Sciatic nerve (tissue), 2 donors: ENCODE measurements at places on chromosomes 1 and 21.
A peak's percentile ranks its signal among the peaks of the same experiment; 100 is the strongest.

DNA sequence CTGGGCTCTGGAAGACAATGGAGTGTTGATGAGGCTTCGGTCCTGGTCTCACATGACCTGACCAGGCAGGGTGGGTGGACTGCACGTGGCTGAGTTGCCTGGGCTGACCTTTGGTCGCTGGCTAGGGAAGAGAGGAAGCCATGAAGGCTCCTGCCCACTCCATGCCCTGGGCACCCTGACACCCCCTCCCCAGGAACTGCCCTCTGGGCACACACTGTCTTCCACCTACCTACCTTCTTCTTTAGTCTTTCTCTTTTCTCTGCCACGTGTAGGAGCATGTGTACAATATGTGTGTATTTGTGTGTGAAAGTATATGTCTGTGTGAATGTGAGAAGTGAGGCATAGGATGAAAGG, 15.1 kb downstream of the POU3F1 start:
- no peak for DNase-seq

DNA sequence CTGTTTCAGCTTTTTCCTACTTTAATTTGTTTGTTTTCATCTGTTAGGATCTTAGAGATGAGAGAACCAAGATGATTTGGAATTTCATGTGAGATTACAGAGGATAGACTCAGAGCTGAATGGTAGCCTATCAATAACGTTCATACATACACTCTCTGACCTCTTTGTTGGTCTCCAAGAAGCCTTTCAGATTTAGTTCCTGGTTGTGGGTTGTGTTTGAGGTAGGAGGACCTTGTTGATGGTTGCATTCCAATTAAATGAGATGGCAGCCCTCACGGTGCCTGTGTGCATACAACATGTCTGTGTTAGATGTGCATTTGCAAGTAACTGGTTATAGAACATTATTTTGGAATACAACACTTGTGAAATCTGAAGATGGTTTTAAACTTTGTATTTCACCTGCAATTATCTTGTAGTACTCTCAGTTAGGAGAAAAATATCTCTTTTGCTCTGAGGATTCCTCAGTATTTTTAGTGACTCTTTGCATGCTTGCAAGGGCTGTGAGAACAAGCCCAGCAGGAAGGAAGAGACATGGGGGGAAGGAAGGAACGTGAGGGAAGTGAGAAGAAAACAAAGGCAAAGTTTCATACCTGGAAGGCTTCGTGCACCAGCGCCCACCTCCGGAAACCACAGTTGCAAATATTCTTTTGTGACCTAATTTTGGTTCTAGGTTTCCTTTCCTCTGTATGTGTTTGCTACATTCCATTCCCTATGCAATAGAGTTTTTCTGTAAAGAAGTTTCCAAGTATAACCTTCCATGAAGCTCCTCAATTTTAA, 291.8 kb downstream of the DISC1 start:
- no peak for DNase-seq

DNA sequence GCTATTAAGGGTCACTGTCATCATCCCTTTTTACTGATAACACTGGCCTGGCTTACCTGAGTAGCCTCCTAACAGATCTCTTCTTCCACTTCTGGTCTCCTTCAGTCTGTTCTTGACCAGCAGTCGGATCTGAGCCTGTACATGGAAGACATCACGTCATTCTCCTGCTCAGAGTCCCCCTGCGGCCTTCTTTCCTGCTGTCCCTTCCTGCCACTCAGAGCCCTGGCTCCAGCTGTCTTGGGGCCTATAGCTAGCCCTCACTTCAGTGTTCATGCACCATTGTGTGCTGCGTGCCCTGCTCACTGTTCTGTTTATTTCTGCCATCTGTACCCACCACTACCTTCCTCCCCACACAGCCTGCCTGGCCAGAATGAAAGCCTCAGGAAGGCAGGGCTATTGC, 8.4 kb downstream of the ADARB1 start:
- no peak for DNase-seq

DNA sequence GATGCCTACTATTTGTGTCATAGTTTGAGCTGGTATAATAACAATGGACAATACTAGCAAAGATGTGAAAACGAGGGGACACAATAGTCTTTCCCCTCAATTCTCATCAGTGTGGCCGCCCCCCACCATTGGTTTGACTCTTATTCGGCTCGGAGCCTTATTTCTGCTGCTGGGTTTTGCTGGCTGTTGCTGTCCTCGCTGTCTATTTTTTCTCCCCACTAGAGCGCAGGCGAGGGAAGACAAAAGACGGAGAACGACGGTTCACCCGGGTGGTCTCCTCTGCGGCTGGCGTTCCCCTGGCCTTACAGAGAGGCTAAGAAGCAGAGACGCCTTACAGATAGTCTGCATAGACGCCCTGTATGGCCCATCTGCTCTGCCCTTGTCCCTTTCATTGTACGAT, 19.4 kb downstream of the CLIC6 start:
- no peak for DNase-seq

DNA sequence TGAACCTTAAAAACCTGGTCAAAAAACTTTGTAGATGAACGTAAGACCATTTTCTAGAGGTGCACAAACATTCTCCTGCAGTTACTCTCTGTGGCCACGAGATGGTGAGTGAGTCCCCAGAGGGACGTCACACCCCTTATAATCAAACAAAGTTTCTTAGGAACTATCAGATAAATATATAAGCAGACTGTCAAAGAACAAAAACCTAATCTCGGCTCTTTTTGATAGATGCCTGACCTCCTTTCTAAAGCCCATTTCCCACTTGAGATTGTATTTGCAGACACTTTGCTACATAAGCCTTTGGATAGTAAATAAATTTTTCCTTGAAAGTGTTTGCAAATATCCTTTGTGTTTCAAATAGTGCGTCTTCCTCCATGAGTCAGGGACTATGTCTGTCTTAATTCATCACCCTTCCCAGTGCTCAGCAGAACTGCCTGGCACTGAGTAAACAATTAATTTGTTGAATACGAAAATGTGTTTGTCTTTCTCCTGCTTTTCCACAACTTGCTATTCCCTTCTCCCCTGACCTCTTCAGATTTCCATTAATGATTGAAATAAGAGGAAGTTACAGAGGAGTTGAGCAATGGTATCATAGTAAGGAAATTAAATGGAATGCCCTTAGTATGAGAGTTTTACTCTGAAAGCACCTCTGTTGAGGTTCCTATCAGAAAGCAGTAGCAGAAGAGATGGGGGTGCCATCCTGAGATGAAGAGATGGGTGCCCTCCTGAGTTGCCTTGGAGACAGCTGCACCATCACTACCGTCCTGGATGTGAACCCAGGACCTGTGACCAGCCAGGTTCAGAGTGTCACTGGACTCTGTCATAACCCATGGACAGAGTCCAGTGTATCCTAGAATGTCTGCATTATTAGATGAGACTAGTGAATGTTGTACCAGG, 57.8 kb upstream of the RAVER2 start:
- no peak for DNase-seq

DNA sequence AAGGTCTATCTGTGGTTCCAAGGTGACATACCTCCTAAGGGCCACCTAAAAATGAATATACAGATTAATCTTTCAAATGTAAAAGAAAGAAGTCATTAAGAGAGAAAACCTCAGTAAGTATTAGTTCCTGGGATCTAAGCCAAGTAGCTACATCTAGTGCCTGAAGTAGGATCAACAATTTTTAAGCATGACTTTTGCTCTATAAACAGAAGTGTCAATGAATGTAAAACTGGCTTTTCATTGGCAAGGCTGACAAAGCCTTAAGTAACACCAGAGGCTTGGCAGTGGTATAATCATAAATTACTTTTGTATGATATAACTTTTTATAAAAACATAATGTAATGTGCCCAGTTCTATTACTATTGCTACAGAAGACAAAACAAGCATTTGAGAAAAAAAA, 12.2 kb upstream of the ACADM start:
- no peak for DNase-seq

DNA sequence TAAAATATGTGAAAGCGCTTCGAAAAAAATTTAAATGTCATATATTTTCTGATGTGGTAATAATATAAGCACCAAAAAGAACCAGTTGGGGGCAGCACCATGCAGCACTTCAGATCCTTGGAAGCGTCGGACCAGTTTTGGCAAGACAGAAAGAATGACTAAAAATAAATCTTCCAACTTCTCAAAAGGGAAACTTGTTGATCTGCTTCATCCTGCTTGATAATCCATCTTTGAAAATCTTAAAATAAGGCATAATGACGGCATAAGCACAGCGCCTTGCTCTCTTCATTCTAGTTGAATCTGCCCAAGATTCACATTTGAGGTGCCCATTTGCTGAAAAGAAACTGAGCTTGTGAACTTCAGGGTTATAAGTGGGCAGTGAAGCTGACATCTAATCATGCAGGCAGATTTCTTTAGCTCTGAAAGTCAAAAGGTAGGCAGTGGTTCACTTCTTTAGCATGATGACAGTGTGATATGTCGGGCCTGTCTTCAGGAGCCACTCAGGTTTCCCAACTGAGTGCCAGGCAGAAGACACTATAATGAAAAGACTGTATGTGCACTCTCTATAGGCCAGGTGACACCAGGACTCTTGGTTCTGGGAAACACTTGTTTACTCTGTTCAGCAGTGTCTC, 19.8 kb upstream of the MUTYH start:
- DNase-seq = peak; percentile 85

DNA sequence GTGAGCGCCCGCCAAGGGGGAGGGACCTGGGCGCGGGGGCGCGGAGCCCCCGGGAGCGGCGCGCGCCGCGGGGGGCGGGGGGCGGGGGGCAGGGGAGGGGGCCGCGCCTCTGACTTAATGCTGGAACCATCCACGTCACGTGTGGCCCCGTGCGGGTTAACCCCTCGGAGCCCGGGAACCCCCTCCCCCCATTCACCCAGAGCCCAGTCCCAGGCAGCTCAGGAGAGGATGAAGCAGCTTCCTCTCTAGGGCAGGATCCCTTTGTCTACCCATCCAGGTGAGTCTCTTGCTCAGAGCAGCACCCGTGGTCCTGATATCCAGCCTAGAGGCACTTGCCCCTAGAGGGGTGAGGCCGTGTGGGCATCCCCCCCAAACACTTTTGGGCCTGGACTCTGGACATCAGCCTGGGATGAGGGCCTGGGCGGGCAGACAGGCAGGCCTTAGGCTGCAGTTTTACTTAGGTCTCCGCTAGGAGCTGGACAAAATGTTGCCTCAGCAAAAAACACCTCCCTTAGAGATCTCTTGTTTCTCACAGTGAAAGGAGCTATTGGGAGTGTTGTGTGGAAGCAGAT, at the start of gene ALX3:
ALX3 (minus strand) TSS at position 2 of the 572 bp plus-strand sequence. CDS start 60 bp downstream, outside the sequence.
- no peak for DNase-seq

GRCh38 chr1:184775329-184775728, 20.7 kb upstream of the EDEM3 start:
- DNase-seq = no peak

- no peak for DNase-seq
Measured at GRCh38 chr1:164769486-164770130, 210.6 kb downstream of the PBX1 start.

- no peak for DNase-seq
Measured at GRCh38 chr1:237041795-237042525, at the start of gene RYR2. Gene RYR2, plus strand, starts transcription at chr1:237042184. Its CDS starts 338 bp downstream, at chr1:237042522.

GRCh38 chr1:28927648-28928313, 13.4 kb downstream of the EPB41 start:
- no peak for DNase-seq

DNA sequence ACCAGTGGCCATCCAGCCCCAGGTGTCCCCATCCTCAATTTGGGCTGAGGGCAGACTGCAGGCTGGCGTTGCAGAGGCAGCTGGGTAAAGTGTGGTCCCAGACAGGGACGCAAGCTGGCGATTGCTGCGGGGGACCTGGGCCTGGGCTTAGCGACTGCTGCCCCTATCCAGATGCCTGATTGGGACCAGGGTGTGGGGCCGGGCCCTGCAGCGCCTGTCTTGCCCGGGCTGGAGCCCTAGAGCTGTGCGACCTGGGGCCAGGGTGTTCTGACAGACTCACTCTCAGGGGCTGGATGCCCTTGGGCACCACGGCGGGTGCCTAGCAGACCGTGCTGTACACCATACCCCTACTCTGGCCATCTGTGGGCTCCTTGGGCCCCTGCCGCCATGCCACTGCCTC, 16.2 kb upstream of the FAAP20 start:
- peak; percentile 63 for DNase-seq

DNA sequence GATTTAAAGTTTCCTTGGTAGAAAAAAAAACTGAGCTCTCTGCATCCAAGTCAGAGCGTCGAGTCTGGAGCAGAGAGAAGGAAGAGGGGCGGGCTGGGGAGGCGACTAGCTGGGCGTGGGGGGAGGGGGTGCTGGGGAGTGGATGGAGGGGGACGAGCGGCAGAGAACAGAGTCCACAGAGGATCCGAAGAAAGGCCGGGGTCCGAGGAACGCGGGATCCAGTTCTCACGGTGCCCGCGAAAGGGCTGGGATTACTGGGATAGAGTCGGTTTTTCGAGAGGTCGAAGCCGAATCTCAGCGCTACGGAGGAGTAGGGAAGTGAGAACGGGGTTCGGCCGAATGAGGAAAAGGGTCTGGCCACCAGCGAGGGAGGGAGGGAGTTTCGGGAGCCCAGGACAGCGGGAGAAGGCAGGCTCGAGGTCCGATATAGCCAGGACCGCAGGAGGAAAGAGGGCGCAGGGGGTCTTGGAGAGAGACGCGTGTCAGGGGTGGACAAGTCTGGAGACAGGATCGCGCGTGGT, 665 bp downstream of the DAB1 start:
- DNase-seq = peak; percentile 51

- DNase-seq = no peak
Measured at GRCh38 chr1:184972315-184973055, 1.8 kb downstream of the NIBAN1 start.
